Stimulated activated CD8-positive, alpha-beta memory T cell treated with anti-CD3 and anti-CD28 coated beads, Interleukin-4, amount 100 ng/mL, for 4 hours (primary cell): ENCODE measurements at places on chromosomes 16 and 17.

DNA sequence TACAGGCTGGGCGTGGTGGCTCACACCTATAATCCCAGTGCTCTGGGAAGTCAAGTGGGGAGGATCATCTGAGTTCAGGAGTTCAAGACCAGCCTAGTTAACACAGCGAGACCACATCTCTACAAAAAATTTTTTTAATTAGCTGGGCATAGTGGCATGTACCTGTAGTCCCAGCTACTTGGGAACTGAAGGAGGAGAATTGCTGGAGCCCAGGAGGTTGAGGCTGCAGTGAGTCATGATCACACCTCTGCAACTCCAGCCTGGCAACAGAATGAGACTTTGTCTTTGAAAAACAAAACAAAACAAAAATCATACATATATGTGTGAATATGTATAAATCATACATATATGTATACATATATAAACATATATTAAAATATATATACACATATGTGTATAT, 54.1 kb upstream of the MARCHF10 start:
- DNase-seq, result no peak

GRCh38 chr16:21982108-21982507, 18.8 kb downstream of the PDZD9 start:
- DNase-seq, result no peak

DNA sequence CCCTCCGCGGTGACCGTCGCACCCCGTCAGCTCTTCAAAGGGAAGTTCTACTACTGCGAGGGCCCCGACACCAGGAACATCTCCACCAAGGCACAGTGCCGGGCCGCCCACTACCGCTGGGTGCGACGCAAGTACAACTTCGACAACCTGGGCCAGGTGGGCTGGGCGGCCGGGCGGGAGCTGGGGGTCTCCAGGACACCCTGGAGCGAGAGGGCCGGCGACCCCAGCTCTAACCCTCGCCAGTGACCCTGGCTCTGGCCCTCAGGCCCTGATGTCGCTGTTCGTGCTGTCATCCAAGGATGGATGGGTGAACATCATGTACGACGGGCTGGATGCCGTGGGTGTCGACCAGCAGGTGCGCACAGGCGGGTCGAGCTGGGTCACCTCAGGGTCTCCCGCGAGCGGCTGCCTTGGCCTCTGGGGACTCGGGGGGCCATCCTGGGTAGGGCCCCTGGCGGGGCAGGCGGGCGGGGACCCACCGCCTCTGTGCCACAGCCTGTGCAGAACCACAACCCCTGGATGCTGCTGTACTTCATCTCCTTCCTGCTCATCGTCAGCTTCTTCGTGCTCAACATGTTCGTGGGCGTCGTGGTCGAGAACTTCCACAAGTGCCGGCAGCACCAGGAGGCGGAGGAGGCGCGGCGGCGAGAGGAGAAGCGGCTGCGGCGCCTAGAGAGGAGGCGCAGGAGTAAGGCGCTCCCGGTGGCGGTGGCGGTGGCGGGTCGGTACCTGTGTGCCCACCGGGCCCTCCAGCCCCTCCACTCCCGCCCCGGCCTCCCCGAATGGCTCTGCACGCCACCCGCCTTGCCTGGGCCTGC, 13.4 kb downstream of the TPSG1 start:
- DNase-seq, result no peak

GRCh38 chr16:3611146-3611975, at the start of gene SLX4:
Gene SLX4 (minus strand): TSS chr16:3611606. CDS start chr16:3608964, 2,642 bp downstream.
- peak; percentile 68 for DNase-seq

DNA sequence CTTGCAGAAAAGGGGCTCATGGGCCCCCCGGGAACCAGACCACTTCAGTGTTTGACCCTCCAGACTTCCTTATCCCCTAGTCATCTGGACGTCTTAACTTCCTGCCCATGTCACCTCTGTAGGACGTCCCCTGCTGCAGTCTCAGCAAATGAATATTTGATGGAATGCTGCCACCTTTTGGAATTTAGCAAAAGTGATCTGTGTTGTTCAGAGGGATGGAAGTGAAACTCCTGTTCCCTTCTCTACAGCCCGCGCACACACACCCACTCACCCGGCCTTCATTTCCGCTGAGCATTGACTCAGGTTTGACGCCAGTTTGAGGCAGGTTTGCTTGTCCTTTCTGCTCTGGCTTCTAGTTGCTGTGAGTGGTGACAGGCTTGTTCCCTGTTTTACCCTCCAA, 507.2 kb upstream of the EEF2KMT start:
- no peak for DNase-seq
